GM23248 (cell line): ENCODE measurements at places on chromosomes 4 and X.
A peak's percentile ranks its signal among the peaks of the same experiment; 100 is the strongest.

GRCh38 chrX:132694382-132694781 lies 205.5 kb upstream of the MBNL3 start:
- no peak for DNase-seq

GRCh38 chr4:182145334-182145905 lies 97.8 kb upstream of the TENM3 start:
- peak; percentile 1 for DNase-seq

DNA sequence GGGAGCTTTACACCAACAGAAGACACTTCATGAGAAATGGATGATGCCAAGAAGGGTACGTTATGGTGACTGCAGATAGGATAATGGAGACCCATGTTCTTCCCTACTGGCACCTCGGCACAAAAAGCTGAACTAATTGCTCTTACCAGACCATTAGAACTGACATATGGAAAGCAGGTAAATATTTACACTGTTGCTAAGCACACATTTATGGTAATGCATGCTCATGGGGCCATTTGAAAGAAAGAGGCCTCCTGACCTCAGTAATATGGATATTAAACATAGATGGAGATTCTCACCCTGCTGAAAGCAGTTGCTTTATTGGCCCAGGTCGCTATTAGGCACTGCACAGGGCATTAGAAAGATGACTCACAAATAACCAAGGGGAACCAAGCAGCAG lies 1759.6 kb downstream of the C4orf33 start:
- DNase-seq: no peak

- DNase-seq: no peak
These were observed 38.5 kb downstream of the LAMTOR3 start for GRCh38 chr4:99855678-99856077.

GRCh38 chr4:87330761-87331160 lies 8.1 kb upstream of the HSD17B13 start:
- DNase-seq: no peak

- DNase-seq: peak; percentile 76
These were observed 86.7 kb downstream of the PSAPL1 start for GRCh38 chr4:7347981-7348380.

DNA sequence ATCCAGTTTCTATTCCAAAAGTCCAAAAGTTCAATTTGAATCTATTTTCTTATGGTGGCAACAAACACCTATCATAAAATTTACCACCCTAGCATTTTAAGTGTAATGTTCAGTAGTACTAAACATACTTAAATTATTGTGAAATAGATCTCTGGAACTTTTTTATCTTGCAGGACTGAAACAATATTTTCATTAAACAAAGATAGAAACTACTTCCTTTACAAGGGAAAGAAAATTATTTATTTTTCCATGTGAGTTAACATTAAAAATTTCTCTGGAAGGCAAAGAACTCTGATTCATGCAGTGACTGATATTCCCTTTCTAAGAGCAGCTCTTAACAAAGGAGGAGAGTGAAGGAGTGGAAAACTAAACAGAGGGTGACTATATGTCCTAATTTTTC lies 40.2 kb downstream of the ADH7 start:
- peak; percentile 71 for DNase-seq

- DNase-seq: no peak
These were observed 646.7 kb downstream of the BCOR start for GRCh38 chrX:39451046-39451445.

DNA sequence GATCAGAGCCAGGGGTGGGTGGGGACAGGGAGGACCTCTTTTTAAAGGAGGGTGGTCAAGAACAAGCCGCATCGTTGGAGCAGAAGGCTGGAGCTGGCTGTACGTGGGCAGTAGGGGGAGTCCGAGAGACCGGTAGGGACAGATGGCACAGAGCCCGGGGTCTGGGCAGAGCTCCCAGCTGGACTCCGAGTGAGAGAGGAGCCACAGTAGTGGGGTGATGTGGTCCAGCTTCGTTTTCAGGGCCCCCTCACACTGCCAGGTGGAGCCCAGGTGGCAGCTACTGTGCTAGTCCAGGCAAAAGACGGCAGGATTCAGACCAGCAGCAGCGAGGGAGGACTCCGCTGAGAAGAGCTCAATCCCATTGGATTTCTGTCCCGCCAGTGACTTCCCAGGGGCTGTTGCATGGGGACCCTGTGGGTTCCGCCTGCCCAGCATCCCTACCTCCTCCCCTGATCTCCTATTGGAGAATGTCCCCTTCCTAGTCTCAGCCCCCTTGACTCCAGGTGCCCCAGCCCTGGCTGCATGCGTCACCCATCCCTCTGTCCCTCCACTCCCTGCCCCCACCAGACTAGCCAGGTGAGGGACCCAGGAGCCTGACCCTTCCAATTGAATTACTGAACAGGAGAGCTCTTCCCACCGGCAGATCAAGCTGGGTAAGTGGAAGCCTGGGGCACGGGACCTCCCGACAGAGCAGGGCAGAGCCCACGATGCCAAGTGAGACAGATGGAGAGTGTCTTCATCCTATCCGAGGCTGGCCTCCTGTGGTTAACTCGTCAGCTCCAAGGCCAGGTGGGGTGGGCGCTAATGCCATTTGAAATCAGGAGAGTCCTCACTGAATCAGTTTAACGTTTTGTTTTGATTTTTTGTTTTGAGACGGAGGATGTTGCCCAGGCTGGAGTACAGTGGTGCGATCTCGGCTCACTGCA lies 2.9 kb downstream of the ARHGAP4 start:
- peak; percentile 56 for DNase-seq

- no peak for DNase-seq
These were observed 148.0 kb upstream of the JADE1 start for GRCh38 chr4:128661479-128661878.

DNA sequence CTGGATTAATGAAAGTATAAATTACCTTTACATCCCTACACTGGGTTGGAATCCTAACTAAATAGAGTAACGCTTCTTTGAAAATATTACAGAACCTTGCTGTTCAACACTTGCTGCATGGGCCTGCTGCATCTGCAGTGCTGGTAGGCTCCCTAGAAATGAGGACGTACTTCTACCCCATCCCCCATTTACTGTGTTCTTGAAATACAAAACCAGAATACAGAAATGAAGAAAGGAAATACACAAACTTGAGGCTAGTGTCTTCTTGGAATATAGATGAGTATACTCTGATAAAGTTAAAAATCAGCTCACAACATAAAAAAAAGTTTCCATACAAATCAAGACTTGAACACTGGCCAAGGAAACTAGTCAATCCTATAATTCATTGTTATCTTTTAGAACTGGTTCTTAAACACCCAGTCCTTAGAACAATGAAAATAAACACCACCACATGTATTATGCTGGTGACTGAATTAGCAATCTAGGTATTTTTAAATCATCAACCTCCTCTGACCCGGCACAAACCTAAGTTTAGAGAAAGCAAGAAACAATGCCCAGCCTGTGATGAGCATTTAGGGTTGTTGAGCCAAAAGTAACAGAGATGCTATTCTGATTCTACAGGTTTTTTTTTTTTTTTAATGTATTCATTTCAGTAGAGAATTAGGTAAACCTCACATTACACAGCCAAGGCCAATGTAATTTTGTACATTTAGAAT lies 49.7 kb downstream of the ATP8A1 start:
- no peak for DNase-seq

- no peak for DNase-seq
These were observed 22.6 kb downstream of the L1CAM start for GRCh38 chrX:153863251-153863991.

- DNase-seq: no peak
These were observed 113.7 kb downstream of the SHROOM3 start for GRCh38 chr4:76548704-76549103.

GRCh38 chr4:48944252-48944651 lies 37.7 kb upstream of the OCIAD2 start:
- peak; percentile 27 for DNase-seq

- no peak for DNase-seq
These were observed 15.3 kb downstream of the TMEM271 start for GRCh38 chr4:560731-561291.

DNA sequence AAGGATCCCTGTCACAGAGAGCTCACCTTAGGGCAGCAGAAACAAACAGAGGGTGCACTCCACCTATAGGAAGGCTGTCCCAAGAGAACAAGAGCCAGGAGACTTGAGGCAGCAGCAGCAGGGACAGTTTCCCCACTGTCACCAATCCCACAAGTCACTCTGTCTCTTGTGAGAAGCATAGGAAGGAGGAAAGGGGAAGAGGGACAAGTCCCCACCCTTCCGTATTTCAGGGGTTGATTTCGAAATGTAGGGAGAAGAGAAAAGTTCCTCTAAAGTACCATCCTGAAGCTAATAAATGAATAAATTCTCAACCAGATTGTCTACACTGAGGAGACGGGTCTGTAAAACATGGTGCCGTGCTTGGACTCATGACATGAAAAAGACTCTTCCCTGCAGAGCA lies 9.5 kb upstream of the TLR8 start:
- DNase-seq: no peak

- DNase-seq: no peak
These were observed 45.5 kb upstream of the CYP2U1 start for GRCh38 chr4:107885865-107886264.

GRCh38 chrX:110162131-110162530 lies 155.8 kb downstream of the AMMECR1 start:
- DNase-seq: no peak
